SK-N-DZ (cell line): ENCODE measurements at places on chromosomes 11 and 22.

- no peak for DNase-seq
Measured at GRCh38 chr22:43749473-43749872, 62.6 kb downstream of the EFCAB6 start.

GRCh38 chr11:68213135-68213515 is at the start of gene KMT5B:
Gene KMT5B (minus strand): TSS chr11:68213296. CDS start chr11:68190076, 23,220 bp downstream.
- DNase-seq: peak; percentile 54

GRCh38 chr11:103832762-103833161 is 203.7 kb upstream of the DDI1 start:
- DNase-seq: no peak

GRCh38 chr22:49531368-49531791 is 296.3 kb downstream of the BRD1 start:
- DNase-seq: no peak

- no peak for DNase-seq
Measured at GRCh38 chr11:75509020-75509720, 16.6 kb downstream of the GDPD5 start.

GRCh38 chr11:128627666-128628324 is 40.4 kb upstream of the ETS1 start:
- DNase-seq: no peak

- no peak for DNase-seq
Measured at GRCh38 chr11:21461701-21462100, 731.2 kb upstream of the ANO5 start.
